ENCODE measurements at places on chromosomes 2 and 18.
A peak's percentile ranks its signal among the peaks of the same experiment; 100 is the strongest.

GRCh38 chr2:10215393-10215935 is 87.2 kb upstream of the HPCAL1 start:
- DNase-seq, result no peak

- peak; percentile 30 for DNase-seq
Observed at GRCh38 chr2:166375736-166376487, at the start of gene SCN9A. TSS of gene SCN9A (minus strand) at chr2:166375944. CDS start at chr2:166311756, 64,188 bp downstream.

DNA sequence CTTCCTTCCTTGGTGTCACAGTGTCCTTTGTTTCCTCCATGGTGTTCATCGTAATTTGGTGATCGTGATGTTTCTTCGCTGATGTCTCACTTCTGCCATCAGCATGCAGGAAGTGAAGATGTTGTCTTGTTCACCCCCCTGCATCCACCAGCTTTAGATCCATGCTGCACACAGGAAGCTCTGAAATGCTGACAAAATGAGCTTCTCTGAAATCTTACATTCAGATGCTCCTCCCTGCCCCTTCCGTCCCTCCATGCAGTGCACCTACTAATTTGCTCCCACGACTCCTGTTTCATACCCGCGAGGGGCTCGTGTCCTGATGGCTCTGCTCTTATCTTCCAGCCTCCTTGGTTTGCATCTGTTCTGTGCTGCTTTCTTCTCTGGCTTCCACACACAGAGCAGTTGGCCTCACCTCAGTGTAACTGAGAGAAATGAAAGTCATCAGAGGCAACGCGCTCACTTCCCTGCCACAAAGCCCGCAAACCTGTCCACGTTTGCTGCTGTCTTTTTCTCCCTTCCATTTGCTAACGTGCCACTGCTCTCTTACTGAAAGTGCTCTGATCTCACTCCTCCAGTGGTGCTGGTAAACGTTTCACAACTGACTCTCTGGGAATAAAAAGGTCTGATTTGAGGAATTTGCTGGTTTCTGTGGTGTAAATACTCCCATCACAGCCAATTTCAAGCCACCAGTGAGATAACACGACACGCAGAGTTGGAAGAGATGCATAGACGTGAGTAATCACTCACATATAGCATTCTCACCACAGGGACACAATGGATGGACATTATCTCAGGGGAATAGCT is 41.0 kb upstream of the MGAT4A start:
- DNase-seq, result no peak

GRCh38 chr2:29881089-29881730 is 40.2 kb downstream of the ALK start:
- no peak for DNase-seq

DNA sequence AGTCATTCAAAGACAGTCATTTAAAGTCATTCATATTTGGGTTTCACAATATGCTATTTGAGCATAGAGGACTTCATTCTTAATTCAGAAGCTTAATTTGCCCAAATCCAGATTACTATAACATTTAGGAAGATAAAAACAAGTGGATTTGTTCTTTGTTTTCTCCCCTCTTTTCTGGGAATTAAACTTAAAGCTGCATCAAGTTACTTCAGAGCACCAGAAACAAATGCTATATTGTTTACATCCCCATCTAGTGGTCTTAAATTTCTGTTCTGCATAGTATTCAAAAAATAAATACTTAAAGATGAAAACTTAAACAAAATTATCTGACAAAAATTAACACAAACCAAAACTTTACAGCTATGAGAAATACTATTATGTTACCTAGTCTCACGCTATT is 34.7 kb upstream of the MARCHF7 start:
- DNase-seq, result peak; percentile 24

DNA sequence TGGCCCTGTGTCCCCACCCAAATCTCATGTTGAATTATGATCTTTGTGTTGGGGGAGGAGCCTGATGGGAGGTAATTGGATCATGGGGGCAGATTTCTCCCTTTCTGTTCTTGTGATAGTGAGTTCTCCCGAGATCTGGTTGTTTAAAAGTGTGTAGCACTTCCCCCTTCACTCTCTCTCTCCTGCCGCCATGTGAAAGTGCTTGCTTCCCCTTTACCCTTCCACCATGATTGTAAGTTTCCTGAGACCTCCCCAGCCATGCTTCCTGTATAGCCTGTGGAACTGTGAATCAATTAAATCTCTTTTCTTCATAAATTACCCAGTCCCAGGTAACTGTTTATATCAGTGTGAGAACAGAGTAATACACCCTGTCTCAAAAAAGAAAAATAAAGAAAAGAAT is 25.5 kb downstream of the LRRFIP1 start:
- no peak for DNase-seq

- no peak for DNase-seq
Observed at GRCh38 chr18:67143028-67143427, 373.5 kb downstream of the DSEL start.

GRCh38 chr2:150174971-150175421 is 312.5 kb downstream of the RND3 start:
- DNase-seq, result peak; percentile 49

GRCh38 chr18:35526495-35527059 is 28.8 kb upstream of the INO80C start:
- no peak for DNase-seq

DNA sequence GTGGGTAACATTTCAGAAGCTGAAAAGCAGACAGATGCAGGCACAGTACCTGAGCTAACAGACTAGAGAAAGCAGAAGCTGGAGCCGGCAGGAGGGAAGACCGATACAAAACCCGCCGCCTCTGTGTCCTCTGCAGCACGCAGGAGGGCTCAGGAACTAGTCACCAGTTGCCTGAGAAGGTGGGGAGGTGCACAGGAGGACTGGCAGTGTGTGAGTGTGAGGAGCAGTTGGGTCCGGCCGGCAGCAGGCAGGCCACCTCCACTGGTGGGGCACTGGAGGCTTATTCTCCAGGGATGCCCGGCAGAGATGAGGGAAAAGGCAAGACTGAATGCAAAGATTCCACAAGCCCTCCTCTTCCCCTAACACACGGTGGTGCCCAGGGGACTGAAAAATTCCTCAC is 18.2 kb downstream of the ERCC3 start:
- DNase-seq, result no peak

GRCh38 chr2:212488611-212489010 is 50.0 kb downstream of the ERBB4 start:
- no peak for DNase-seq

GRCh38 chr2:129831018-129831417 is 148.4 kb upstream of the RAB6C start:
- no peak for DNase-seq

- no peak for DNase-seq
Observed at GRCh38 chr2:164164602-164165001, 428.8 kb upstream of the FIGN start.
